AG04450 (cell line): ENCODE measurements at places on chromosomes 6 and 20.

GRCh38 chr20:881783-882144, 34.4 kb downstream of the ANGPT4 start:
- DNase-seq = no peak

DNA sequence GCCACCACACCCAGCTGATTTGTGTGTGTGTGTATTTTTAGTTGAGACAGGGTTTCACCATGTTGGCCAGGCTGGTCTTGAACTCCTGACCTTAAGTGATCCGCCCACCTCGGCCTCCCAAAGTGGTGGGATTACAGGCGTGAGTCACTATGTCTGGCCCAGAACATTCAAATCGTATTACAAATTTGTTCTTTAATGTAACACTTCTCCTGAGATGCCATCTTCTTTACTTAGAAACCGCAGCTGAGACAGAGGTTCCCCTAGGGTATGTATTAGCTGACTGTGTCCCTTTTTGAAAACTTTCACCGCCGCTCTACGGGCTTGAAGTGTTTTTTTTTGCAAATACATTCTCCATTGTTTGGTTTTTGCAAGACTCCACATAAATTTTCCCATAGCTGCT, 62.6 kb downstream of the TOX2 start:
- DNase-seq = no peak

DNA sequence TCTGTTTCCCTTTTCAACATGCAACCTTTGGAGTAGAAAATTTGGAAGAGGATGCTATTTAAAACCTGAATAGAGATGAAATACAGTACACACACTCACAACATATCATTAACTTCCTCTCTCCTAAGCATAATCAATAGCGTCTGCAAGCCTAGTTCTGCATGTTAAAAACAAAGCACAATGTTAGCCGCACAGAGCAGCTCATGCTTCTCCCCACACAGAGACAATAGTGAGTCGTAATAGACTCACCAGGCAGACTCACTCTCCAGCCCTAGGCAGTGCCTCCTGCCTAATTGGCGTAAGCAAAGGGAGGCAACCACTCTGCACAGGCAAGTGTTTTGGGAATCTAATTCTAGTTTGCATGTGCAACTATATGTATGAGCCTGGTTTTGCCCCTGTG, 45.8 kb upstream of the ARID1B start:
- DNase-seq = no peak

GRCh38 chr20:36399147-36399968, 93.2 kb downstream of the DLGAP4 start:
- no peak for DNase-seq

DNA sequence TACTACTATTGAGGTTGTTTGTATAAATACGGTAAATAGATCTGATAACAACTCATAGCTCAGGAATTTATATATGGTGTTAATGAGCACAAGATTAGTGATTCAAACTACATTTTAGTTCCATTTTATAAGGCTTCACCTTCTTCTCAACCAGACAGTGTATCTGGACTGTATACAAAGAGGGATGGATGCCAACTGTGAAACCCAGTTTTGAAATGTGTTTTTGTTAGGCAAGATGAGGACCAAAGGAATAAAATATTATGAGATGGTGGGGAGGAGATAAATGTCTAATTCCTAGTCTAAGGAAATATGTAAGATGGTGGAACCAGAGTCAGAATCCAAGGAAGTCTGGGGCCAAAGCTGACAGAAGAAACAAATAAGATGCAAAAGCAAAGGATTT, 329.0 kb downstream of the GRIK2 start:
- DNase-seq = no peak

GRCh38 chr6:110034667-110035036, 56.5 kb downstream of the GPR6 start:
- DNase-seq = no peak

GRCh38 chr6:3712827-3713665, 38.5 kb downstream of the PXDC1 start:
- no peak for DNase-seq

DNA sequence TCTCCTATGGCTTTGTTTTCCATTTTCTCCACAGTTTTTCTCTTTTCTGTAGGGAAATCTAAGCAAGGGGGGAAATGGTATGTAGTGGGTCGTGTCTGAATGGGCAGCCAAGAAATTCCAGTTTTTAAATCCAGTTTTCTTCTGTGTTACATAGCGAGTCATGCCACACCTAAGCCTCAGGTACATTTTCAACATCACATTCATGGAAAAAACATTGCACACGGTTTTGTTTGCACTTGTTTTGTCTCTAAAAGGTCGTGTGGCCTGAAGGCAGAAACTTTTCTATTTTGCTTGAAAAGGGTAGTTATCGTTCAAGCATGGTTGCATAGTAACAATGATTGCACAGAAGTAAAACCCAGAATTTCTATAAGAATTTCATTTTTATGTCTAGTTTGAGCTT, 70.5 kb downstream of the MOXD1 start:
- no peak for DNase-seq

DNA sequence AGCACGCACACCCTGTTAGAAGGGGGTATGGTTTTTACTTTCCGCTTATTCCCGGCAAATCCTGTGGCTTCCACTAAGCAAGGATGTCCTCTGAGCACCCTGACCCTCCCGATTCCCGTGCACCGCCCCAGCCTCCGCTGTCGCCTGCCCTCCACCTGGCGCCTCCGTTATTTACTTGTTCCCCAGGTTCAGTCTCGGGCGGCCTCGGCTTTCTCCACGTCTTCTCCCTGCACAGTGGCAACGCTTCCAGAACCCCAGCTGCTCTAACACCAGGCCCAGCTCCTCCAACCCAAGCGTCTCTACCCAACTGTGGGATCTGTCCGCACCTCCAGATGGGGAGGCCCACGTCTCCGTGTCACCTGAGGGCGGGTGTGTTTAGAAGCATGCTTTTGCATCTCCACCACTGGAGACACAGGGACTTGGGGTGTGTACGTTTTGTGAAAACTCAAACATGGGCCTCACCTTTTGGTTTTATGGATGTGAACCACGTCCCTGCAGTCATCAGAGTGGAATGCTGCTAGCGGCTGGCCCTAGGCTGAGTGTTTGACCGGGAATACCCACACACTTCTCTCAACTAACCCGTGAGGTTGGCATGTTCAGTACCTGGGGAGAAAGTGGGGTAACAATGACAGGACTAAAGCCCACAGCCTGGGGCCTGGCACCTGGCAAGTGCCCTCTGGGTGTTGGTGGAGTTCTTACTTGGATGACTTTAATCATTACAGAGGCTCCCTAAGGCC, 79.9 kb downstream of the THBS2 start:
- no peak for DNase-seq
